ENCODE measurements at places on chromosomes 11 and 22.

DNA sequence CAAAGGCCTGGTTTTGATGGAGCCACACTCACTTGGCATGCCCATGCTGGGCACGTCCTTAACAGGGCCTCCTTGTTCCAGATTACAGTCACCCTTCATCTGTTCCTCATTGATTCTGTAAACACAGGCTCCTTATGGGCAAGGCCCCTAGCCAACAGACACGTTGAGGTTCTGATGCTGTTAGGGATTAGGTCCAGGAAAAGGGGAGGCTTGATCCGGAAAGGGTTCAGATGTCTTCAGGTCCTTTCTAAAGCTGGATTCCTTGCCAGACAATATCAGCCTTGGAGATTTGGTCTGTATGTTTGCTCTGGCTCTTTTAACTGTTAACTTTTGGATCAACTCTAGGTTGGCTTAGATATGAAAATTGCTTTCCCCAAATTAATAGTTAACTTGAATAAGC lies 46.9 kb upstream of the PRSS23 start:
- DNase-seq = no peak

- DNase-seq = peak; percentile 73
Measured at GRCh38 chr11:3859373-3859881, 4.0 kb downstream of the STIM1 start.

DNA sequence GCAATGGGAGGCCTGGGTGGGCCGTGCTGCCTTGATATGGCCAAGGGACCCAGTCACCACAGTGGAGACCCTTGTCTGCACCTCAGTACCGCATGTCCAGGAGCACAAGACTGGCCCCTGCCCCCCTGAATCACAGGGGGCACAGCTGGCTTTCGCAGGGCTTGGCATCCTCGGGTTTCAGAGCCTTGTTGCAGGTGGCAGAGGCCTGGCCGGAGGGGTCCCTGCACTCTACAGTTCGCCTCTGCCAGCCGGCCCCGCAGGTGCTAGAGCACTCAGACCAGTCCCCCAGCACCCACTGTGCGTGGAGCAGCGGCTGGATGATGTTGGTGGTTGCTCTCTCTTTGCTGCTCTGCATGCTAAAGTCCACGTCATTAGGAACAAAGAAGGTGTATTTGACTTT lies 23.0 kb downstream of the ADAMTS8 start:
- no peak for DNase-seq

- no peak for DNase-seq
Measured at GRCh38 chr11:22392561-22392960, 54.4 kb downstream of the SLC17A6 start.

DNA sequence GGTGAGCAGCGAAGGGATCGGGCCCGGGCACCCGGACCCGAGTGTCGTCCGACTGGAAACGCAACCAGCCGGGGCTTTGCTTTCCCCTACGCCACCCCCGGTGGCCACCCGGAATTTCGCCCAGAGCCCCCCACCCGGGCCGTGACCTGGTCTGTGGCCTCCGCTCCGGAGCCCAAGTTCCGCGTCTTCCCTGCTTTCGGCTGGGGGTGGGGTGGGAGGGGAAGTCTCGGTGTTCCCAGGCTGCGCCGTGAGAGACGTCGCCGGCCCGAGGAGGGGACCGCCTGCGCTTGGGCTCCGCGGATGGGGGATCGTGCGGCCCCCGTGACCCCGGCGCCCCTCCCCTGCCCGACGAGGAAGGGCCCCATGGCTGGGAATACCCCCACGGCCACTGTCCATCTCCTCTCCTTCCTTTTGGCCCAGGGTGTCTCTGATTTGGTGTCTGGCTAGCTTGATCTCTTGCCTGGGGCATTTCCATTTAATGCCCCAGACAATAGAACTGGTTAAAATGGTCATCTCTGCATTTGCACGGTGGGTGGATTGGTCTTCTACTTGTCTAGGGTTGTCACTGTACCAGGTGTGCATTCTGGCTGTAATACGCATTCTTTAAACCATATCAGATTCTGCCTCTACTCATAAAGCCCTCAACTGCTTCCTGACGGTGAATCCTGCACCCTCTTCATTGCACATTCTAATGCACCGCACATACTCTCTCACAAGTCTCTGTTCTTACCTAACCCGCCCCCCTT lies 789 bp downstream of the SIK2 start:
- DNase-seq = peak; percentile 39

GRCh38 chr11:131934006-131934405 lies 563.6 kb downstream of the NTM start:
- no peak for DNase-seq
